ENCODE measurements at places on chromosomes 4 and X.

- DNase-seq, result no peak
Measured at GRCh38 chr4:139558235-139559088, 2.4 kb upstream of the SETD7 start.

DNA sequence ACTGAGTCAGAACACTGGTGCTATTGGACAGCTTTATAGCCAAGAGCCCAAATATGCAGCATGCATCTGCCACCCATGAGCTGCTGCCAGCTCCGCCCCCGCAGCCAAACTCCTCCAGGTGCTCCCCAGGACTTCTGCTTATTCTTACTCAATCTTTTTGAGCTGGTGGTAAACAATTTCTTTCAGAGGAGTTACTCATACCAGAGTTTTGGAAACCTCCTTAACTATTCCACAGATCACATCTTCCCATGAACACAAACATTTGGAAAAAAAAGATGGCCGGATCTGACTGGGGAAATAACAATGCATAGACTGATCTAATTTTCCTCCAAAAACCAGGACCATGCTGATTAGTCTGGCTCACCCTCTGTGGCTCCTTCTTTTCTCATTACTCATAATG, 399.9 kb downstream of the GPM6A start:
- no peak for DNase-seq

GRCh38 chr4:124417371-124417770, 295.2 kb downstream of the ANKRD50 start:
- no peak for DNase-seq

GRCh38 chrX:142711796-142712290, 313.9 kb upstream of the SPANXN4 start:
- DNase-seq, result no peak

DNA sequence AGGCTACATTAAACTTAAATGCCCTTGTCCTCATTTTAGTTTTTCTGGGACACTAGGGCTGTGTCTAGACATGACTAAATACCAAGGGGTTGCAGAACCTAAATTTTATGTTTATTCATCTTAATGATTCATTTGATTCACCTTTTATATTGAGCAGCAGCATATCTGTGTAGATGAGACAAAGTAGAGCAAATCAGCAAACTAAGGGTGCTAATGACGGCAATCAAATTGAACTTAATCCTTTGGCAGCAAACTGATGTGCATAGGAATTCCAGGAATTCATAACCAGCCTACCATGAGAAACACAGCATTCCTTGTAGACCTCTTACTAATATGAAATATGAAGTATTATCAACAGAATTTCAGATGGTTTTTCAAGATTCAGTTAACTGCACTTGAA, 25.1 kb downstream of the EPHA5 start:
- no peak for DNase-seq

All from NCI-H187 treated with DMSO at 0.1 percent for 48 hours (cell line).